ENCODE measurements at places on chromosomes 5 and 9. TPM values are rescaled to one million over a fixed set of nuclear protein-coding genes. Genes with fewer than 3 reads are reported as not detected.

GRCh38 chr9:73474625-73475024, 323.0 kb downstream of the ANXA1 start:
- no peak for DNase-seq

DNA sequence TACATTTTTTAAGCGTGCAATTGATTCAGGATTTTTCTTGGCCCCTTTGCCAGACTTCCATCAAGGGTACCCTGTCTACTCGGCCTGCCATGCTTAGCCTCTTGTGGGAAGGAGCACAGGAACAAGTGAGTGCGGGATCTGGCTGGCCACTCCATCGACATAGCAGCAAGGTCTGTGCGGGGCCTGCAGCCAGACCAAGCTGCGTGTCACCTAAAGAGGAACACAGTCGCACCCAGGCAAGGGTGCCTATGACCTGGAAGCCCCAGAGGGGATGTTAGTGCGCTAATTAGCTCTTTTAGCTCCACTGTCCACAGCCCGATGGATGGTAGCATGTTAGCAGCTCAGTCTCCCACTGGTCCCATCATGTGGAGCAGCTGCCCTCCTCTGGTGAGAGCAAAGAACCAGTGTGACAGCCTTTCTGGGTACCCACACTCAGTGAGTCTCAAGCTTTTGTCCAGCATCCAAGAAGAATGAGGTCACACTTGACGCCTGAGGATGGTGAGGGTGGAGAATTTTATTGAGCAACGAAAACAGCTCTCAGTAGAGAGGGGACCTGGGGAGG, 38.7 kb downstream of the FTMT start:
- no peak for DNase-seq

GRCh38 chr9:20315677-20316076, 306.6 kb downstream of the MLLT3 start:
- DNase-seq: no peak

GRCh38 chr5:95219411-95219810, 65.5 kb downstream of the MCTP1 start:
- no peak for DNase-seq

- no peak for DNase-seq
Measured at GRCh38 chr5:122919969-122920368, 74.6 kb downstream of the SNX24 start.

DNA sequence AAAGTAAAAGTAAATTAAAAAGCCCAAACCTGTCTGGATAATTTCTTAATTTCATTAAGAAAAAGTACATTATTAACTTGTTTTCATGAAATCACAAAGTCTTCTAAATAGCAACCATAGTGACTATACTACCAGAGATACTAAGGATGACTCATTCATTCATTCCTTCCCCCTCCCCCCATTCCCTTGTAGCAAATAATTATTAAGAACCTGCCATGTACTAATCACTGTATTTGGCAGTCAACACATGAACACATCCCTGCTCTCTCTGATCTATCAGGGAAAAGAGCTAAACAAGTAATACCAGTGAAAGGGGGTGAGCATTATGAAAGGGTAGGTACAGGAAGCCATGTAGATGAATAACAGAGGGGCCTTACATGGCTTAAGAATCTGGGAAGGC, 203.9 kb downstream of the CWC27 start:
- no peak for DNase-seq

DNA sequence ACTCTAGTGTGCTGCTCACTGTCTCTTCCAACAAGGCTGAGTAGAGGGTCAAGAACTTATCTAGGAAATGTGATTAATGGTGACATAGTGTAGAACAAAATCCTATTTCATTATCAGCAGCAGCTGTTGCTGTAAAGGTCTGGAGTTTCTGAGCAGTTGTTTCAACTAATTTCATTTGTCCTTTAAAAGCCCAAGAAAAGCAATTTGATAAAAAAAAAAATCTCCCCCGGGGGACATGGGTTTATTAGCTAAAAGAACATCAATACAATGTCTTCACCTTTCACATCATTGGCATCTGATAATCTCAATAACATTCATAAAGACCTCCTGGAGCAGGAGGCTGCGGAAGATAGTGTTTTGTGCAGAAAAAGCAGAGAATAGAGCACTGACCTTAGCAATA, 468.1 kb downstream of the KCTD16 start:
- no peak for DNase-seq

Gene SLC30A5
- total RNA-seq: 23.2 TPM

Gene COL23A1
- total RNA-seq: not detected

DNA sequence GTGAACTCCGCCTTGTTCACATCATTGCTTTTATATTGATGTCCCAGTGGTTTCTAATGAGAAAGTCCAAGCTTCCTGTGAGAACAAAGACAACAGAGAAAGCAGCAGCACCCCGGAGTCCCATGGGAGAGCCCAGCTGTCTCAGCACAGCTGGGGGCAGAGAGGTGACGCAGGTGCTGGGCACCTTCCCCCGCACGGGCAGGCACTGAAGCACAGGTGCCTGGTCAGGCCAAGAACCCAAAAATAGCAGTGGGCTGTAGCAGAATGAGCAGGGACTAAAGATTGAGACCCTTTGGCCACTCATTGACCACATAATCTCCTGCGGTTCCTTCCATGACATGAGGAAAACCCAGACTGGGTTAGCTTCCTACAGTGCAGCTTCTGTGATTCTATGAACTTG, 18.8 kb downstream of the SRD5A1 start:
- no peak for DNase-seq

- no peak for DNase-seq
Measured at GRCh38 chr5:111404270-111404769, 108.0 kb downstream of the STARD4 start.

Gene SMIM32
- total RNA-seq: not detected

GRCh38 chr5:68447136-68447929, 231.8 kb downstream of the PIK3R1 start:
- no peak for DNase-seq

- no peak for DNase-seq
Measured at GRCh38 chr5:55926476-55926875, 68.3 kb downstream of the IL6ST start.

GRCh38 chr5:96952974-96953730, 17.3 kb downstream of the LNPEP start:
- DNase-seq: no peak

- no peak for DNase-seq
Measured at GRCh38 chr9:130254747-130255630, 10.6 kb upstream of the HMCN2 start.

DNA sequence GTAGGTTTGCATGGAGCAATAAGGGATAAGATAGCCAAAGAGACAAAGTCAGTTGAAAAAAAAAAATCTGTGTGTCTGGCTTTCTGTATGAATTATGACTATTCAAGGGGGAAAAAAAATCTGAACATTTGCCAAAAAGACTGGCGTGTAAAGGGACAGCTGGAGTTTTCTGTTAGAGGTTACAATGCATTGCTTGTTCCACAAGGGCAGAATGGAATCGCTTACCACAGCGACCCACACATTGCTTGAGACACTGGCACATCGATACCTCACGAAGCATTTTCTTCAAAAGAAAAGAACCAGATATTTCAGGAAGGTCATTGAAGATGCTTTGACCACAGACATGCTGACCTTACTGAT, 327.8 kb downstream of the TMEM167A start:
- DNase-seq: no peak

- DNase-seq: no peak
Measured at GRCh38 chr9:7340451-7340850, 459.1 kb downstream of the DMAC1 start.

Gene LRRTM2
- 0.07 TPM for total RNA-seq

Gene LCNL1
- not detected for total RNA-seq

- DNase-seq: no peak
Measured at GRCh38 chr9:6557883-6558616, 87.5 kb downstream of the GLDC start.

- no peak for DNase-seq
Measured at GRCh38 chr9:72477930-72478518, 43.4 kb upstream of the TMC1 start.

DNA sequence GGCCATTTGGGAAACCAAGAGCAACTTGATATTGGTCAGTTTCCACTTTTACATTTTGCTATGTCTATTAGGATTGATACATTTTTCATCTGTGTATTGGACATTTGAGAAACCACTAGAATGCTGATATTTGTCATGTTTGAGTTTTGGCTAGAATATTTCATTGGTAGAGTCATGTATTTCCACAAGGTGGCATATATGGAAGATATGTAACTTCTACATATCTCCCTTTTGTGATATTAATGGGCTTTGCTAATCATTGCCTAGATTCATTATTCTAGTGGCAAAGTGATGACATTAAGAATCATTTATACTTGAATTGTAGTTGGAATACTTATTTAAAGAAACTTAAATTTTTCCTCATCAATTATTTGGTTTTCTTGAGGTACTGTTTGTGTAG, 692.9 kb upstream of the EDIL3 start:
- DNase-seq: no peak

GRCh38 chr5:2163940-2164490, 281.3 kb upstream of the IRX4 start:
- no peak for DNase-seq

DNA sequence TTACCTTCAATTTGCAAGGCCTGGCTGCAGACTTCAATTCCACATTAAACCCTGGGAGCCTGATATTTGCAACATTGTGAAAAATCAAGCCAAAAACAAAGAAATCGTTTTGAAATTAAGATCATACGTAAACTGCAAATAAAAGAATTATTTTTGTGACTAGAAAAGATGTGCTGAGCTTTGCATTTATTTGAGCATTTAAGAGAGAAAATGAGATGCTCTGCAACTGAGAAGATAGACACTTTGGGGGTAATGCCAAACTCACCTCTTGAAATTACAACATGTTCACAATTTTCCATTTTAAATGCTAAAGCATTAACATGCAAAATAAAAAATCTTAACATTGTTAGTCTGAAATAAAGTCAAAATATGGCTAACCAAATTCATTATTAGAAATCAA, 46.6 kb downstream of the CSNK1A1 start:
- no peak for DNase-seq

Gene ADAMTS12
- not detected for total RNA-seq

Gene PLK2
- total RNA-seq: 10.9 TPM

DNA sequence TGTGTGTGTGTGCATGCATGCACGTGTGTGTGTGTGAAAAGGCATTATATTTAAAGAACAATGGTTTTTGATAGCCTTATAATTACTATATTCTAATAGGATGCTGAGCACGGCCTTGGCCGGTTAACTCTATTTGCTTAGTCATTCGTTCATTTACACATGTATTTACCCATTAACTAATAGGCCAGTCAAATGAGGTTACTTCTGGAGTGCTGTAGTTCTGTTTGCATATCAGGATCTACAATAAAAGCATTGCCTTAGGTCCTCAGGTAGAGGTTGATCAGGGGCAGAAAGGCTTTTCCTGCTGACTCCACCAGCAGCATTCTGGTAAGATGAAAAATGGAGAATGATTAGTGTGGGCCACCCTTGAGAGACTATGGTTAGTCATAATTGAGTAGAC, 219.0 kb downstream of the COMMD10 start:
- DNase-seq: no peak

GRCh38 chr5:180140079-180140554, 68.6 kb upstream of the RNF130 start:
- DNase-seq: no peak

Gene RASEF
- total RNA-seq: not detected

Gene GLDC
- 2.3 TPM for total RNA-seq

DNA sequence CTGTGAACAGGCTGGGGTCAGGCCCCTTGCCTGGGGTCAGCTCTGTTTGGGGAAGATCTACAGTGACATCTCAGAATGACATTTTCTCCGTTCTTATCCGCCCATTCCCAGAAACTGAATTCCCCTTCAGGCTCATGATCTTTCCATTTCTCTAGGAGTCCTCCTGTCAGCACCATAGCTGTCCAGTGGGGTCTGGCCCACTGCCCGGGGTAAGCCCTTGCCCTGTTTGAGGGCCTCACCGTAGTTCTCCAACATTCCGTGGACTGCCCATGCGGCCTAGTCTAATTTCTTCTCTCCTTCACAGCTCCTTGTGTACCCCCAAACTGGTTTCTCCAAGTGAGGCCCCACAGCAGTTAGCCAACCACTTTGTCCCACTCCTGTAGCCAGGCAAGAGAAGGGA, 68.4 kb downstream of the ENTREP1 start:
- no peak for DNase-seq

- no peak for DNase-seq
Measured at GRCh38 chr9:127792417-127793031, 6.7 kb downstream of the CDK9 start.

DNA sequence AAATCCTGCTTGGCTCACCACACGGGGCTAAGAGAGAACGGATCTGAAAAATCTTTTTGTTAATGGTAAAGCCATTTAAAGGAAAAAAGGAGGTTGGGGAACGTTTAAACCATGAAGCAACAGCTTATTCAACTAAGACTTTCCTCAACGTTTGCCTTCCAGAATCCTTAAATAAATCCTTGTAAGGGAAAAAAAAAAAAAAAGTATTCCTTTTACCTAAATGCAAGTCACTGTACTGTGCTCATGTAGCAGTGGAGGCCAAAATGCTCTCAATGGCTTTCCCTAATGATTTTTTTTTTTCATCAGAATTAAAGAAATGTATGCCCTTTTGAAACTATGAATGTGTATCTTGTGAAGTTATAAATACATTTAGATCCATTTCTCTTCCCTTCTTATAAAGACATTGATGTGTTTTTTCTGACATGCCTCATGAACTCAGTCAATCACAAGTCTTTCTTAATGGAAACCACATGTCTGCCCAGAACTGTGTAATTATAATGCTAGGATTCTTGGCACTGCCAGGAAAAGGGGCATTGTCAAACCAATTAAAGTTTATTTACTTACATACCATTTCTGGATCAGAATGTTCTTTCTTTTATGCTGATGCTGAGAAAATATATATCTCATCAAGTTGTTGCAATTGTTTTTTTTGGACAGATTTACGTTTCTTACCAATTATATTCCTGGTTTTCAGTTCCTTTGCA, 107.5 kb downstream of the EBF1 start:
- DNase-seq: no peak

Gene RIMOC1
- total RNA-seq: 26.0 TPM

GRCh38 chr9:34271265-34272006, 57.6 kb downstream of the KIF24 start:
- DNase-seq: no peak

DNA sequence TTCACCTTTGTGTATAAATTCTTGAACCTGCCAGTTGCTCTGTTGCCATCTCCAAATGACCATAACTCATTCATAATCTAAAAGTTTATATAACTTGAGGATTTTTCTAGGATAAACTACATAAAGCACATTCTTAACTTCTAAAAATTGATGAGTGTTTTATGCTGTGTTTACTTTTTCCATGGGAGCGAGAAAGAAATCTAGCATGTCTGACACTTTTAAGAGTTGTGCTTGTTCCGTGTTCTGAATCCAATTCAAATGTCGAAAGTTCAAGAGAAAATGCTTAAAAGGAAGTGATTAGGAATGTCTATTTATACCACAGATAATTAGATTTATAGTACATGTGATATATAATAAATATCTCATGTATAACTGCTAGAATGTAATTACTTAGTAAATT, 154.4 kb downstream of the DEPDC1B start:
- DNase-seq: no peak

Gene PCDHB14
- total RNA-seq: 0.11 TPM

Data from activated B cell treated with CpG ODN at 0.5 μM for 24 hours (primary cell).